Cardiac septum (tissue), 1 donor: ENCODE measurements at places on chromosomes 7 and 10.

- DNase-seq = no peak
Observed at GRCh38 chr10:115503546-115503945, 410.4 kb downstream of the ATRNL1 start.

GRCh38 chr10:49781247-49781646 lies 19.1 kb upstream of the OGDHL start:
- no peak for DNase-seq

DNA sequence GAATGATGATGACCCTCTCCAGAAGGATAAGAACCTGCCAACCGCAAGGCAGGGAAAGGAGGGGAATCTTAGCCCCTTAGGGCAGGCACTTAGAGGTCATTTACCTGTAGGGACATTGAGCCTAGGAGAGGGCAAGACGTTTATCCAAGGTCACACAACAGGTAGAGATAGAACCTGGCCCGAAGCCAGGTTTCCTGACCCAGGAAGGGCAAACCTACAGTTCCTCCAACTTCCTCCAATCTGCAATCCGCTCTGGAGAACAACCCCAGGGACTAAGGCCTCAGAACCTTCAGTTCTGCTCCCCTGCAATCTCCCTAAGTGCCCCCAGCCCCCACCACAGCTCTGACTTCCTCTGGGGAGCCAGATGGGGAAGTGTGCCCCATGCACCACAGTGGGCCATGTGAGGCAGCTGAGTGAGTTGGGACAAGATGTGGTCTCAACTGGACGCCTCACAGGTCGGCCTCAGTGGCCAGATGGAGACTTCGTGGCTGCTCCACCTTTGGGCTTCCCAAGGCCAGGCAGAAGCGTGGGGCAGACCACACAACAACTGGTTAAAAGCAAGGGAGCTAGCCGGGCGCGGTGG lies 1.4 kb upstream of the PSAP start:
- DNase-seq = peak; percentile 82

- DNase-seq = no peak
Observed at GRCh38 chr10:98466861-98467505, 20.2 kb upstream of the HPS1 start.

GRCh38 chr7:157652161-157652953 lies 315.6 kb downstream of the DNAJB6 start:
- no peak for DNase-seq

DNA sequence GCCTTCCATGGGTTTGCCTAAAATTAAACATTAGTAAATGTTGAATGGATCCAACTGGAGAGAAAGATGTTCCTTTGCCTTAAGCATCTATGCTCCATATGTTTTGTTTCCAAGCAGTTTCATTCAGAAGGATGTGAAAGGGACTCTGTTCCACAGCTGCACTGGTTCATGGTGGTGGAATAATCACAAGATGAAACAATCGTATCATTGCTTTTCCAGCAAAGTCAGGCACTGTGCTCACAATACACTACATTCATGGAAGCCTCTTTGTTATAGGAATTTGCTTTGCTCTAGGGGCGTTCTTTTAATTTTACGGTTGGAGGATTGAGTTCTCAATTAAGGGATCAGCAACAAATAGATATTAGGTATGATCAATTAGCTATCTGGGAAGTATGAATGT lies 33.8 kb downstream of the RAMP3 start:
- no peak for DNase-seq

- peak; percentile 89 for DNase-seq
Observed at GRCh38 chr10:3467052-3467951, 294.7 kb upstream of the PITRM1 start.

DNA sequence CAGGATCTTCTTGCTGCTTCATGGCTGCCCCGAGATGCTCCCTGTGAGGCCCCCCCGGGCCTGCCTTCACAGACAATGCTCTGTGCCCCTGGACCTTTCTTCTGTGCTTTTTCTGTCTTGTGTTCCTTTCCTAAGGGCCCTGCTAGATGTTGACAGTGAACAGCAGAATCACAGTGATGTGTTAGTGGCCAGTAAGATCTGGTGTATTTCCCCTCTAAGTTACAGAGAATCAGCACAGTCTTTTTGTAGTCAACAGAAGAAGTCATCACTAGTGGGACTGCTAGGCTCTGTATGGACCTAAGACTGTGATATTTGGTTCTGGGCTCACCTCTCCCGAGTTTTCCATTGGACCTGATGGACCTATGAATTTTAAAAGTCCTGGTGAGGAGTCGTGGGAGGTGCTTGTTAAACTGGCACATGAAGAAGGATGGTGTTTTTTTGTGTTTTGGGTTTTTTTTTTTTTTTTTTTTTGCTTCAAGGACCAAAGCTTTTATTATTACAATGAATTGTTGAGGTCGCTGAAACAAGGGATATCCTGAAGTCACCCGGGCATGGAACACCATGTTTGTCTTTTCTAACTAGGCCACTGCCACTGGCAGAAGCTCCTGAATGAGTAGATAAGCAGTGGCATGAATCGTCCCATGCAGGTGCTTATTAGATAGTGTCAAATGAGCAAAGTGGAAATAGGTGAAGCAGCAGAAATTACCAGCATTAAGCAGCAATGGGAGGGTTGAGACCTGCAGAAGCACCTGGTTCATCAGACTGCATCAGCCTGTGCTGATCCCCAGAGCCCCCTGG lies 194.8 kb downstream of the CELF2 start:
- no peak for DNase-seq

DNA sequence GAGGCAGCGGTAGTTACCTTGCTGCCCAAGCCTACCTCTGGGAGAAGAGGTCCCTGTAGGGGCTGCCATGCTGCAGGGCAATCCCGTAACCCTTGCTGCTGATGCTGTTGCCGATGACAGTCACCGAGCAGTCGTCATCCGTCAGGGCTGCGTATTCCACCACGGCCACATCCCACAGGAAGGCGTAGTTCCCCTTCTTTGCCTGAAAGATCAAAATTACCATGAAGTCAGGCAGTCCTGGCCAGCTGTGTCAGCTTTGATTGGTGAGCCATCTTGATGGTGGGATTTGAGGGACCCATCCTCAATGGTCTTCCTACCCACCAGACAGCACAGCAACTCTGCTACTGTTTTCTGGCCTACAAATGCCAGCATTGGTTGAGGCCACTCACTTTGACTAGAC lies 746.8 kb downstream of the GRID1 start:
- peak; percentile 31 for DNase-seq

GRCh38 chr7:153444641-153445040 lies 607.6 kb upstream of the DPP6 start:
- DNase-seq = no peak

- no peak for DNase-seq
Observed at GRCh38 chr7:135774284-135774683, 25.7 kb upstream of the FAM180A start.

- no peak for DNase-seq
Observed at GRCh38 chr7:80414331-80414730, 97.5 kb downstream of the GNAT3 start.

DNA sequence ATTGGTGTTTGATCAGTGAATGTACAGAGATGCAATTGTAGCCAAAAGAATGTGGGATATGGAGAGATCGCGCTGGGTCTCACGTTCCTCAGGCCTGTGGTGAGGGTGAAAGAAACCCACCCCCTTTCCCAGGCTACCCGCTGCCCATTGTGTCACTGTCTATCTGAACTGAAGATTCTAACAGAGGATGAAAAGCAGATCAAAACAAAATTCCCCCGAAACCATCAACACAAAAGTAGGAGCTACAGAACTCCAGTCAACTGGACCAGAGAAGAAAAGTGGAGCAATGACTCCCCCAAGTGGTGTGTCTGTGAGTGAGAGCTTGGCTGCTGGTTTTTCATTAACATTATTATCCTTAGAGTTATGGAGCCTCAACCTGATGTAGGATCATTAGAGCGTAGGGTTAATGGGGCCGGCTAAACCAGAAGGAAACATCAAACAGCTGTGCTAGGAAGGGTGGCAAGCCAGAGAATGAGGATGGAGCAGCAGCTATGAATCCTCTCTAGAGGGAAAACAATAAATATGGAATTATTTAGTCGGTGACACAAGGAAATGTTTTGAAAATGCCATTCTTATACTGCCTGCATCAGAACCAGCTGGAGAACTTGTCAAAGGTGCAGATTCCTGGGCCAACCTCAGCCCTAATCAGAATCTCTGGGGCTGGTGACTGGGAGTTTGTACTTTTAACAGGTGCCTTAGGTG lies 38.3 kb downstream of the AKR1B1 start:
- no peak for DNase-seq

- no peak for DNase-seq
Observed at GRCh38 chr10:90437452-90437851, 420.4 kb downstream of the HTR7 start.

DNA sequence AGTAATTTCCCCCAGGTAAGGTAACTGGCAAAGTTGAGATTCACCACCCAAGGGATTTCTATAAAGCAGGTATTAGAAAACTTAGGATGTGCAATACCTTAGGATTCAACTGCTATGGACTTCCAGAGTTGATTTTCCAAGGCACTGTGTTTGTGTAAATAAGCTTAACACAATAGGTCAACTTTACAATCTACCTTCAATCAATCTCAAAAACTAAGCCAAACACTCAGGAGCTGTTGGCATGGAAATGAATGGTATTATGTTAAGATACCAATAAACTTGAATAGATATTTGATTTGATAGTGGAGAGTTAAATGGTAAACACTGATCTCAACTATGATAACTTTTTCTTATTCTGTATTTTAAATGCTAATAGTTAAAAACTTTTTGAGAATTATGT lies 762 bp upstream of the SEMA3E start:
- DNase-seq = no peak

- DNase-seq = no peak
Observed at GRCh38 chr10:79005126-79005810, 63.5 kb upstream of the ZMIZ1 start.

DNA sequence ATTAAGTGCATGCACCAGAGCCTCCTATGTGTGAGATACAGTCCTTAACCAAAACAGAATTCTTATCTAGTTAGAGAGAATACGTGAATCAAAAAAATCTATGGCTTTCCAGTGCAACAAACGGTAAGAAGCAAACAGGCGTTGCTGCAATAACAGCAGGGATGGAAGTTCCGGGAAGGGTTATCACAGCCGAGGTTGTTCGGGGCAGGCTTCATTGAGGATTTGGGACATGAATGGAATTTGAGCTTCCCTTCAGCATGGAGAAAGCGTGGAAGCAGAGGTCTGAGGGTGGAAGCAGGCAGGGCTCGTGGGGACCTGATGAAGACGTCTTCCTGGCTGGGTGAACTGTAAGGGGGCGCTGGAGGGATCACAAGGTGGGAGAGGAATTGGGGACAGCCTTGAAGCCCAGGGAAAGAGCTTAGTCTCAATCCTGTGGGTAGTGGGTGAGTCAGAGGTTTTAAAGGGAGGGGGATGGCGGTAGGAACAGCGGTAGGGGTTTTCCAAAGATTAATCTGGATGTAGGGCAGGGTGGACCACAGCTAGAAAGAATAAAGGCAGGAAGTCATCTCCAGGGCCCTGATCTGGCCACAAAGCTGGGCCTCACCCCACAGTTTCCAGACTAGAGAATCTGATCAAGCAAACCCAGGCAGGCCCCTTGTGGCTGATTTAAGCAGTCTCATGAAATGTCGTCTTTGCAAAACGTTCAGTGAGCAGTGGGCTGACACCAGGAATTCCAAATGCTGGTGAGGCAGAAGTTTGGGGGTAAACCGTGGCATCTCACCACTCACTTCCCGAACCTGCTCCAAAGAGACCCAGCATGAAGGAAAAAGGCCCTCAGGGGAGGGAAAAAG lies 65.1 kb downstream of the CALML3 start:
- no peak for DNase-seq

- no peak for DNase-seq
Observed at GRCh38 chr7:30164567-30164966, 29.8 kb downstream of the MTURN start.

DNA sequence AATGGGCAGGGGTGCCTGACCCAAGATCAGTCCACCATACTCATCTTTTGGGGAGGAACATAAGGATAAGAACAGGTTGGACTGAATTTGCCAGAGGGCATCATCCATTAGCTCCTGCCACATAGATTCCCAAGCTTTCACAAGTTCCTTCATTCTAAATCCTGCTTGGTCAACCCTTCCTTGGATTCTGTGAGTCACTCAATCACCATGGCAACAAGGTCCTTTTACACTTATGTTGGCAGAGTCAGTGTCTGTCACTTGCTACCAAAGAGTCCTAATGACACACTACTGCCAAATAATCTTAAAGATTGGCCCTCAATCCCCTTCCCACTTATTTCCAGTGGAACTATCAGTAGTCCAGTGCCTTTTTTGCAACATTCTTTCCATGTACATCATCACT lies 5.0 kb upstream of the LGI1 start:
- no peak for DNase-seq

DNA sequence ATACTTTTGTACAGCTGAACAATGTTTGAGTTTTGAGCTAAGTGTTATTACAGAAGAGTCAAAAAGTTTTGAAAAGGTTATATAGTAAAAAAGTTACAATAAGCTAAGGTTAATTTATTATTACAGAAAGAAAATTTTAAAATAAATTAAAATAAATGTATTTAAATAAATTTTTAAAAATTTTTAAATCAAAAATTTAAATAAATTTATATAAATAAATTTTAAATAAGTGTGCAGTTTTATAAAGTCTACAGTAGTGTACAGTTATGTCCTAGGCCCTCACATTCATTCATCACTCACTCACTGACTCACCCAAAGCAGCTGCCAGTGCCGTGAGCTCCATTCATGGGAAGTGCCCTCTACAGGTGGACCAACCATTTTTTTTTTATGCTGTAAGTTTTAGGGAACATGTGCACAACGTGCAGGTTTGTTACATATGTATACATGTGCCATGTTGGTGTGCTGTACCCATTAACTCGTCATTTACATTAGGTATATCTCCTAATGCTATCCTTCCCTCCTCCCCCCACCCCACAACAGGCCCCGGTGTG lies 462.9 kb upstream of the ZMIZ1 start:
- DNase-seq = no peak

DNA sequence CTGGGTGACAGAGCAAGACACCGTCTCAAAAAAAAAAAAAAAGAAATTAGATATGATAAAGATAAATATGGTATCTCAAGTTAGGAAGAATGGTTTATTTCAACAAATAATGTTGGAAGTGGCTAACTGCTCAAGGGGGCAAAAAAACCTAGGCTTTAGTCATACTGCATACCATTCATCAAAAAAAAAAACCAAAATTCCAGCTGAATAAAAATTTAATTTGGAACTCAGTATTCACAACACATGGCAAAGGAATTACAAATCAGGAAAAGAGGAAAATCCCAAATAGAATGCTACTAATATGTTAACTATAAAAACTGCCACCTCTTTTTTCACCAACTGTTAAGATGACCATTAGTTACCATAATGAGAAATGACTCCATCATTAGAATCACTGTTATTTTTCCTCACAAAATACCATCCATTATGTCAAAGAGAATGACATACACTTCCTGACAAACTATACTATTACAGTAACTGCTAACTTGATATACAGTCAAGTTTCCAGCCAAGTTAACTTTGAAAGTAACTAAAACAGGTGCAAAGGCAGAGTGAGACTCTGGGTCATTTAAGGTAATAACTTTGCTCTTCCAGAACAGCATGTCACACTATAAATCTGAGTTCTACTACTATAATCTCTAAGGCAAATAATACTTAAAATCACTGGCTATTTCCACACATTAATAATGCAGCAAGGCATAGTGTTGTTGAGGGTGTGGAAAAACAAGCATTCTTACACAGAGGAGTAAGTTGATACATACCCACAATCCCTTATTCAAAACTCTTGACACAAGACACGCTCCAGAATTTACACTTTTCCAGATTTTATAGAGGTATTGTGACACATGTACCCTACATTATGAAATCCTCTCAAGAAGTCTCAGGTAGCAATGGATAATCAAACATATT lies 10.2 kb downstream of the KBTBD2 start:
- no peak for DNase-seq
